Osteocyte (in vitro differentiated cells): ENCODE measurements at places on chromosomes 3 and 15.

DNA sequence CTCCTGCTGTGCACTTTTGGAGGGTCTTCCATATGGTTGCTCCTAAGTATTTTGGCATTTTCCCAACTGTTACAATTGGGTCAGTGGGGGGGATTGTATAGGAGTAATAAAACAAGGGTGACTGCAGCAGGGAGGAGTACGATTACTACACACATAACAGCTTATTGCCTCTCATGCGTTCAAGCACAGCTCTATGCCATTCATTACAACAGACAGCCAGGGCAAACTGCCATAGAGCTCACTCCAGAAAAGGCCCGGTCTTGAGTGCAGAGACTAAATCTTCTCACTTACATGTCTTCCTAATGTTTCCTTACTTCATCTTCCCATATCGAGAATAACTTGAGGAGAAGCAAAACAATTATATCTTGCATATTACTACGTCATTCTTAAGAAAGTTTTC, 1.4 kb upstream of the CHMP2B start:
- no peak for DNase-seq

GRCh38 chr3:30320392-30320791, 286.0 kb upstream of the TGFBR2 start:
- DNase-seq, result no peak

DNA sequence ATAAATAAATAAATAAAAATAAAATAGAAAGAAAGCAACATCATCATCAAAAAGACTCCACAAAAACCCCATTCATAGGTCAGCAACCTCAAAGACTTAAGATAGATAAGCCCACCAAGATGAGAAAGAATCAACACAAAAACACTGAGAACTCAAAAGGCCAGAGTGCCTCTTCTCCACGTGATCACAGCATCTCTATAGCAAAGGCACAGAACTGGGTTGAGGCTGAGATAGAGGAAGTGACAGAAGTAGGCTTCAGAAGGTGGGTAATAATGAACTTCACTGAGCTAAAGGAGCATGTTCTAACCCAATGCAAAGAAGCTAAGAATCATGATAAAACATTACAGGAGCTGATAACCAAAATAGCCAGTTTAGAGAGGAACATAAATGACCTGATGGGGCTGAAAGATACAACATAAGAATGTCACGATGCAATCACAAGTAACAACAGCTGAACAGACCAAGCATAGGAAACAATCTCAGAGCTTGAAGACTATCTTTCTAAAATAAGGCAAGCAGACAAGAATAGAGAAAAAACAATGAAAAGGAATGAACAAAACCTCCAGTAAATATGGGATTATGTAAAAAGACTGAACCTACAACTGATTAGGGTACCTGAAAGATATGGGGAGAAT, 26.4 kb downstream of the GNB5 start:
- DNase-seq, result no peak

GRCh38 chr3:57173687-57174086, 8.5 kb upstream of the IL17RD start:
- DNase-seq, result peak; percentile 51

- no peak for DNase-seq
Observed at GRCh38 chr3:196774848-196775422, 35.3 kb downstream of the PAK2 start.

GRCh38 chr3:155843569-155843968, 10.7 kb downstream of the SLC33A1 start:
- DNase-seq, result no peak

DNA sequence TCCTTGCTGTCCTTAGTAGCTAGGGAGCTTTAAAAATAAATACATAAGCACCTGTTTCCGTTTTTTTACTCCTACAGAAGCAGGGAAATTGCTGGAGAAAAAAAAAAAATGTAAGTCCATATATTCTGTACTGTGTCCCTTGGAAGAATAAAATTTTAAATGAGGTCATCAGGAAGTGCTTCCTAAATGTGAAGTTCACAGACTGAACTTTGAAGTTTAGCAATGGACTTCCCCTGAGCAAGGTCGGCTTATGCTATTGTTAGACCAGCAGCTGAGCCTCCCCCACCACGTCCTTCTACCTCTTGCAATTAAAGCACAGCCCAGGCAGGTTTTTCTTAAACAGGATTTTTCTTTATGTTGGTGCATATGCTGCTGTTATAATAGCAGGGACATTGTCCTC, 26.3 kb downstream of the LIPC start:
- DNase-seq, result no peak

GRCh38 chr3:13567684-13568514, 19.0 kb downstream of the FBLN2 start:
- no peak for DNase-seq

- no peak for DNase-seq
Observed at GRCh38 chr3:147411815-147412241, 2.7 kb downstream of the ZIC1 start.

- no peak for DNase-seq
Observed at GRCh38 chr15:99320374-99321215, 69.3 kb downstream of the LRRC28 start.

DNA sequence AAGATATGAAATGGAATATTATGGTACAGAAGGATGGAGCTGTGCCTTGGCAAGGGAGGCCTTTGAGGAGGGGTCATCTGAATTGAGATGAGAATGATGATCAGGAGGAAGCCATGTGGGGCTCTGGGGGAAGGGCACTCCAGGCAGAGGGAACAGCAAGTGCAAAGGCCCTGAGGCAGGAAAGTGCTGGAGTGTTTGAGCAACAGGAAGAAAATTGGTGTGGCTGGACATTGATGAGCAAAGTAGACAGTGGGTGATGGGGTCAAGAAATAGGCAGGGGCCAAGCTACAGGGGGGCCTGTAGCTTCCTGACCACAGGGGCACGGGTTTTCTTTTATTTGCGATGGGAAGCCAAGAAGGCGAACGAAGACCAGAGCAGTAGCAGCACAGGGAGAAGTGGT, 3.3 kb upstream of the GP9 start:
- no peak for DNase-seq

DNA sequence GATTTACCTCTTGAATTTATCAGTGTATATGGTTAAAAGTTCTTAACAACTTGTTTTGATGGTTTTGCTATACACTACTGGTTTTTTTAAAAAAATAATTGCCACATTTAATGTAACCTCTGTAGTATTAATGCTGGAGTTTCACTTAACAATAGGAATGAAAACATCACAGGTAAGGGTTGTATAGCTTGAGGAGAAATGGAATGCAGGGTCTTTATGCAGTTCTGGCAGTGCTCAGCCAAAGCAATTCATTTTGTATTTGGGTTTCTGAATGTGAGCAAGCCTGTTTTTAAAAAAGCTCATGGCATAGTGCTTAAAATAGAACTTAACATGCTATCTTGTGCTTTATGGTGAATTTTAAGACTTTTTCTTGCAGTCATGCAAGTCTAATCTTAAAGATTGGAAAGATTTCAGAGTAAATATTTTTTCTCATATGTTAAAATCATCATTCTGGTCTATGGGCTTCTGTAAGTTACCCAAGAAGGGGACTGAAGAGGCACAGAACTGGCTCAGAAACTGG, 8.9 kb downstream of the PIAS1 start:
- no peak for DNase-seq

DNA sequence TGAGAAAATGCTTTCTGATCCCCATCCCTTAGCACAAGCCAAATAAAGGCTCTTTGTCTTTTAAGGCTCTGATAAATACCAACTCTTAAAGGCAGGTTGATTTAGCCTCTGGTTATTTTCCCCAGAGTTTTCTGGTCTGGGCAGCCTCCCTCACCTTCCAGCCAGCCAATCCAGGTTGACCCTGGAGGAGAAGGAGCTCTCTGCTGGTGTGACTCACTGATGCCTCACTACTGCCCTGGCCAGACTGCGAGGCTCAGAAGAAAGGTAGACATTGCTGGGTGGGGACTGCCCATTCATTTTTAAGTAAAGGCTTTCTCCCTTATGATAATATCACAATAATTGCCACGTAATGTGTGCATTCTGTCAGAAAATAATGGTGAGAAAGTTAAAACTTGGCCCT, 37.1 kb downstream of the SLCO3A1 start:
- no peak for DNase-seq

GRCh38 chr3:153356908-153357307, 194.9 kb downstream of the RAP2B start:
- no peak for DNase-seq

DNA sequence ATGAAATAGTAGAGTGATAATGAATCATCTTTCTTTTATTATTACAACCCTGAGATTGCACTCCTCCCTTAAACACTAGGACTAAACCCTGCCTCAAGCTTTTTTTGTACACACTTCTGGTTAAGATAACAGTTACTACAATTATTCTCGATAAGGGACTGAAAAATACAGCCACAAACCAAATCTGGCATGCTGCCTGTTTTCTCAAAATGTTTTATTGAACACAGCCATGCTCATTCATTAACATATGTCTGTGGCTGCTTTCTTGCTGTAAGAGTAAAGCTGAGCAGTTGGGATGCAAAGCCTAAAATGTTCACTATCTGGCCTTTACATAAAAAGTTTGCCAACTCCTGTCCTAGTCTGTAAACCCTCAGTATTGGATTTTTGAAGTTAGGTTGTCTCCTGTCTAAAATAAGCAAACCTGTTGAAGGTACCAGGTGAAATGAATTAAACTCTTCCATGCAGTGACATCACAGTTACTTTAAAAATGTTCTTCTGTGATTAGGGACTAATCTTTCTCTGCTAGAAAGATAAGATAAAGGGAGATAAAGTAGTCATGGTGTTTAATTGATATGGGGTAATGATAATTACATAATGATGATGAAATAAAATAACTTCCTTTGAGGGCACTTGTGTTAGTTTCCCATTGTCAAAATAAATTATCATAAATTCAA, 218.2 kb downstream of the STXBP5L start:
- DNase-seq, result no peak

DNA sequence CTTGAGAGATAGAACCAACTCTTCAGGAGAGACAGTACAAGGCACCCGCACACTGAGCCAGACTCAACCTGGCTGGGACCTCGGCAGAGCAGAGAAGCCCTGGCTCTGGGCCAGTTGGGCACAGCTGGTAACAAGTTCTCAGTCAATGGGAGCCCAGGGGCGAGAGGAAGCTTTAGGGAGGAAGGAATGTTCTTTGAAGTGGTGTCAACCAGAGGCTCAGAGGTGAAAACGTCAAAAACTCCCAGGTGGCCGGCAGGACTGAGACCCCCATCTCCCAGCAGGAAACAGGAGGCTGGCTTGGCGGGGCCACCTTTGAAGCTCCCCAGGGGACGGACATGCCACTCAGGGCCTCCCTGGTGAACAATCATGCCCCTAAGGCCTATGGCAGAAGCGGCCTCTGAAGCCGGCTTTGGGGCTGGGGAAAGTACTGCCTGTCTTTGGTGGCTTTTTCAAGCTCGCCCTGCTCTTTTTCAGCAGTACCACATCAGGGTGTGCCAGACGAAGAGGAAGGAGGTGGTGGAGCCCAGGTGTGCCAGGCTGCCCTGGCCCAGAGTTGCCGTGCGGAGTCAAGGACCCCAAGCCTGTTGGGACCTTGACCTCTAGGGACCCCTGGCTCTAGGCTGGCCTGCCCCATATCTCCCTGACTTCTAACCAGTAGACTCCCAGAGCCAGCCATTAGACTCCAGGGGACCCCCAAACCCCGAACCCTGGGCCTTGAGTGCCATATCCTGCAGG, 16.7 kb upstream of the TBC1D21 start:
- DNase-seq, result no peak

GRCh38 chr3:188948281-188948996, 223.3 kb upstream of the TPRG1 start:
- DNase-seq, result no peak

DNA sequence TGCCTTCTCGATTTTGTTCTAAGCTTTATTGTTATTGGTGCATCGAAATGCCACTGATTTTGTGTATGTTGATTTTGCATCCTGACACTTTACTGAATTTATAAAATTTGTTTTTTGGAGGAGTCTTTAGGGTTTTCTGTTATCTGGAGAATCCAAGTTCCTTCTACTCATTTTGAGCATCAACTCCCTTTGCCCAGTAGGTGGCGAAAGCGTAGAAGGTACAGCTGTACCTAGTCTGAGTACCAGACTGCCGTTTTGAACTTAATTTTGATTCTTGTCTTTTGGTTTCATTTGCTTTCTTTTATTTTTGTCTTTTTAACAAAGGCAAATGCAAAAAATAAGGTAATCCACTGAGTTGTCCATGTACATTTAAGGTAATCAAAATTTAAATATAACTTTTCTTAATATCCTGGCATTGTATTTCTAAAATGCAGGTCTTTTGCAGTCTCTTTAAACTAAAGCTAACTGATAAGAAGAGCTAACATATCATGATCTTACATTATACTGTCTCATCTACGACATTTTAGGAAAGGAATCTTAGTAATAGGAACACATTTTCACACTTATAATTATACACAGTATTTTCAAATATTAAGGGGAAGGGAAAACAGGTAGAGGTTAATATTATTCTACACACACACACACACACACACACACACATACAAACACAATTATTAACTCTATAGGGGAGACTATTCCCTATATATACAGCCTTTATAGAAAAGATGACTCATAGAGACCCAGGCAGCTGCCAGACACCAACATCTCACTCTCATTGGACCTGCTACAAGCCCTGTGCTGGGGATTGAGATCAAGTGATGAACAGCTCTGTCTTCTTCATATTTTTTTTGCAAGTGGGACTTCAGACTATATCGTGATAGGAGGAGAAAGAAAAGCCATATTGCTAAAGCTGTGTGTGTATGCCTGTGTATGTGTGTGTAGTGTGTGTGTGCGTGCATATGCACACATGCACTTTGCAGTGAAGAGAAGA, 71.8 kb downstream of the SYNPR start:
- DNase-seq, result no peak

- DNase-seq, result no peak
Observed at GRCh38 chr15:92600856-92601255, 54.7 kb downstream of the FAM174B start.

- no peak for DNase-seq
Observed at GRCh38 chr3:121508389-121508788, 37.4 kb downstream of the POLQ start.

DNA sequence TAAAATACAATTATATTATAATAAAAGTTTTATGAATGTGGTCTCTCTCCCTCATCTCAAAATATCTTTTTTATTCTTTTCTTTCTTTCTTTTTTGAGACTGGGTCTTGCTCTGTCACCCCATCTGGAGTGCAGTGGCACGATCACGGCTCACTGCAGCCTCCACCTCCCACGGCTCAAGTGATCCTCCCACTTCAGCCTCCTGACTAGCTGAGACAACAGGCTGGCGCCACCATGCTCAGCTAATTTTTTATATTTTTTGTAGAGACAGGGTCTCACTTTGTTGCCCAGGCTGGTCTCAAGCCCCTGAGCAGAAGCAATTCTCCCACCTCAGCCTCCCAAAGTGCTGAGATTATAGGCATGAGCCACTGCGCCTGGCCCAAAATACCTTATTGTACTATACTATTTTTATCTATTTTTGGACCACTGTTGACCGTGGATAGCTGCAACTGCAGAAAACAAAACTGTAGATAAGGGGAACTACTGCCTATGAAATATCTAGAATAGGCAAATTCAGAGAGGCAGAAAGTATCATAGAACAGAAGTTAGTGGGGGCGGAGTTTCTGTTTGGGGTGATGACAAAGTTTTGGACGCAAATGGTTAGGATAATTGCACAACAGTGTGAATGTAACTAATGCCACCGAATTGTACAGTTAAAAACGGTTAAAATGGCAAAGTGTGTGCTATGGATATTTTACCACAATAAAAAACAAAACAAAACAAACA, 66.6 kb downstream of the SLC12A8 start:
- DNase-seq, result no peak

- DNase-seq, result no peak
Observed at GRCh38 chr3:11560746-11561145, 83.0 kb downstream of the VGLL4 start.
